ENCODE measurements at places on chromosomes 1 and 21. TPM values are rescaled to one million over a fixed set of nuclear protein-coding genes. Genes with fewer than 3 reads are reported as not detected.

TXNIP gene
- 1,022 TPM for polyA plus RNA-seq

ACTL8 gene
- 0.71 TPM for polyA plus RNA-seq

ELAPOR1 gene
- polyA plus RNA-seq: 1.2 TPM

CCDC185 gene
- not detected for polyA plus RNA-seq

PTGFR gene
- 0.11 TPM for polyA plus RNA-seq

OR2C3 gene
- 0.02 TPM for polyA plus RNA-seq

F3 gene
- 141 TPM for polyA plus RNA-seq

SPRR2A gene
- polyA plus RNA-seq: 6.5 TPM

AURKAIP1 gene
- polyA plus RNA-seq: 116 TPM

MRPL9 gene
- 75.3 TPM for polyA plus RNA-seq

OR2W3 gene
- 0.09 TPM for polyA plus RNA-seq

ANKRD35 gene
- 2.7 TPM for polyA plus RNA-seq

HEYL gene
- polyA plus RNA-seq: 2.6 TPM

S100A2 gene
- polyA plus RNA-seq: 93.5 TPM

MROH9 gene
- 0.05 TPM for polyA plus RNA-seq

PTPN14 gene
- polyA plus RNA-seq: 4.3 TPM

TNFRSF18 gene
- 29.9 TPM for polyA plus RNA-seq

HENMT1 gene
- 21.7 TPM for polyA plus RNA-seq

BCL10 gene
- 14.9 TPM for polyA plus RNA-seq

CCDC27 gene
- 0.02 TPM for polyA plus RNA-seq

SH3BGR gene
- 9.8 TPM for polyA plus RNA-seq

COL18A1 gene
- 58.6 TPM for polyA plus RNA-seq

All from thymus (tissue), 14 donors.